Stimulated activated CD8-positive, alpha-beta memory T cell treated with anti-CD3 and anti-CD28 coated beads, Interleukin-15, amount 100 ng/mL, for 4 hours (primary cell): ENCODE measurements at places on chromosomes 2 and 18.

GRCh38 chr2:7022492-7023385 lies 105.5 kb downstream of the RNF144A start:
- DNase-seq: no peak

- DNase-seq: no peak
Measured at GRCh38 chr18:62369129-62369644, 44.1 kb downstream of the TNFRSF11A start.

- DNase-seq: no peak
Measured at GRCh38 chr2:109711230-109712122, 82.6 kb upstream of the RGPD5 start.

DNA sequence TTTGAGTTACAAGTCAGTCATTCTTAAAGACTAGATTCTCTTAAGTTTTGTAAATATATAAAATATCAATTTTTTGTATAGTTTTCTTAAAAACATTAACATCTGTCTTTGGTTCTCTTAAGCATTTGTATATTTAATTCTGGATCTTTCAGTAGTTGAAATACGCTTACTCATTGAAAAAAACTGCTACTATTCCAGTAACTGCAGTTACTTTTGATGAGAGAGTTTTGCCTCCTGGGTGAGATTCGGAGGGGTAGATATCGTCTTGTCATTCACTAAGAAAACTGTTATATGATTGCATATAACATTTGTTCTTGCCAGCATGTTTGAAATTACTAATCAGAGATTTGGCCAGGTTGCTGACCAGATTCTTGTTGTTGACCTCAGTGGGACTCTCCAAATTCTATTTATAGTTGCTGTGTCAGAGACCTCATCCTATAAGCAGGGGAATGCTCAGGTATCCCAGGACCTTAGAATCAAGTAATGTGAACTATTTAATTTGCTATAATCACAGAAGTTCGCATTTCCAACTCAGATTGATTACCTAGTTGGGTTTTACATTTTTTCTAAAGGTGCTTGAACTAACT lies 7.9 kb downstream of the AGPS start:
- DNase-seq: no peak

- DNase-seq: no peak
Measured at GRCh38 chr18:66707473-66707872, 103.6 kb upstream of the CDH19 start.

DNA sequence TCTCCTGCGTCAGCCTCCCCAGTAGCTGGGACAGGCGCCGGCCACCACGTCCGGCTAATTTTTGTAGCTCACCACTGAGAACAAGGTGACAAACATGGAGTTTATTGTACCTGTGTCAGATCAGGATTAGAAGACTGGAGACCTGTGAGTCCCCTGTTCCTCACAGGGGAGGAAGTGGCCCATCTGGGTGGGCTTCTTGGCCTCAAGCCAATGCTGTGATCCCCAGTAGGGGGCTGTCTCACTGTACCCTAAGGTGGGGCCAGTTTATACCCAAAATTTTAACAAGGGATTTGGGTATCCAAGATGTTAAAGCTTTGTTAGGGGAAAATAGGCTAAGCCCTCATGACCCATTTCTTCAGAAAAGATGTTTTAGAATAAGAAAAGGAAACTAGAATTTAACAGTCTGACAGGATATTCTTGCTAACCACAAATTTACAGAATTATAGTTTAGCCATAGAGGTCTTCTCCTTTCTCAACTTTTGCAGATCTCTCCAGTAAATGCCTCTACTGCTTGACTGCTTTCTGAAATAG lies 16.3 kb downstream of the PCBP1 start:
- no peak for DNase-seq

DNA sequence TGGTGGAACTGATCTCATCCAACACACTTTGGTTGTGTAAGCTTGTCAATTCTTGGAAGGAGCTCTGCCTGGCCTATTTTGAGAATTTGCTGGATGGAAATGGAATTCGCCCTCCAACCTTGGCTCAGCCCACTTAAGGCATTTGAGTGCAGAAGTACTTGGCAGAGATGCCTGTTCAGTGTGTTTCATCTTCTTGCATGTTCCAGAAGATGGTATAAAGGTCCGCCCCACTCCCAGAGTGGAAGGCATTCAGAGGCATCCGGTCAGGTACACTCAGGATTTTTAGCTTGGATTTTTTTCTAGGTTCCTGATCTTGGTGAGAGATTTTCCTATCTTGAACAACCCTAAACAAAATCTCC lies 61.3 kb upstream of the TXNDC2 start:
- no peak for DNase-seq

DNA sequence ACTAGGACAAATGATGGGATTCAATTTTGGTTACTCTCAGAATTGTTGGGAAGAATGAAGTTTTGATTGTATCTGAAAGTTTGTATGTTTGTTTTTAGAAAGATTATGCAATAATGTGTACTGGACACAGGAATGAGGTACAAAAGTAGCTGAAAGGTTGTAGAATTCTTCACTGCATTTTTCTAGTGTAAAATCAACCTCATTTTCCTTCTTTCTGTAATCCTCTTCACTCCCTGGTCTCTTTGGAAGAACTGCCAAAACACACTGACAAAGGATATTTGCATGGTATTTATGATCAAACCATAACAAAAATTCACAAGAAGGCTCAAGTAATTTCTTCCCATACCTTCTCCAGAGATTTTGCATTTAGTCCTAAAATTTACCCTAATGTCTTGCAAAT lies 110.7 kb downstream of the ZEB2 start:
- no peak for DNase-seq

- no peak for DNase-seq
Measured at GRCh38 chr2:218810256-218810655, 21.3 kb downstream of the PRKAG3 start.

GRCh38 chr2:39934851-39935250 lies 155.8 kb upstream of the THUMPD2 start:
- no peak for DNase-seq

- no peak for DNase-seq
Measured at GRCh38 chr2:171320208-171320621, 113.6 kb downstream of the METTL8 start.

DNA sequence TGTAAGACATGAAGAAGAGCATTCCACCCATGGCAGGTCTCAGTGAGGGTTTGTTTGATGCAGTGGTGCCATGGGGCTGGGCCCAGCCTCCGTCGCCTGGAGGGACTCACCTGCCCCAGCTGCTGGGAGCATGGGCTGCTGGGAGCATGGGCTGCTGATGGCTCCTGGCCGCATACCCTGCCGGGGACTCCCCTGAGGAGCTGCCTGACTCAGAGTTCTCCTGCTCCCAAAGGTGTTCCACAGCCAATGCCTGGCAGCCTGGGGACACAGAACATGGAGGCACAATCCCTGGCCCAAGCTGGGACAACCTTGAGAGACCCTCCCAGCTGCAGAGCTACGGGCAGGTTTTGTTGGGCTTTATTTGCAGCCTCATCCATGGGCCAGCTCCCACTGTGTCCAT lies 108.4 kb downstream of the COPS8 start:
- no peak for DNase-seq

GRCh38 chr2:241149675-241149924 lies 328 bp upstream of the PASK start:
- no peak for DNase-seq

GRCh38 chr2:133568172-133568571 lies at the start of gene NCKAP5:
NCKAP5 (minus strand) TSS chr2:133568463; CDS start chr2:133517526, 50,937 bp downstream.
- DNase-seq: no peak

DNA sequence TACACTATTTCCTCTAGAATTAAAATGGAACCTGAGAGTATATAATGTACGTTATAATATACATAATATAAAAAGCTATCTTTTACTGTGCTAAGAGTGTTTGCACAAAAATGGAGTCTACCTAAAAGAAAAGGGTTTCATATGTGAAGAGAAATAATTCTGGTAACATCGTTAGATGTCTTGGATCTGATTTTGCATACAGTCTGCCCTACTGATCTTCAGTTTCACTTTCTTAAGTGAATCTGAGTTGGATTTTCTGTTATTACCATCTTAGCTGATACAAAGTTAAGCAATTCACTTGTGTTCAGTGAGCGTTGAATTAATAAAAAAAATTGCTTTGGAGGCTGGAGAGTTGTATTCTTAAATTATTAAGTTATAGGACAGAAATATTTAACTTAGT lies 502.1 kb upstream of the TMEFF2 start:
- DNase-seq: no peak

- no peak for DNase-seq
Measured at GRCh38 chr2:32773448-32773808, 145.6 kb downstream of the TTC27 start.

- DNase-seq: no peak
Measured at GRCh38 chr2:10764896-10765295, 43.5 kb downstream of the ATP6V1C2 start.

GRCh38 chr2:235570966-235571692 lies 77.3 kb downstream of the AGAP1 start:
- DNase-seq: no peak
